Gastrocnemius medialis (tissue), 4 donors: ENCODE measurements at places on chromosomes 16 and 17.

GRCh38 chr16:52184336-52184735, 362.6 kb downstream of the TOX3 start:
- DNase-seq, result no peak

DNA sequence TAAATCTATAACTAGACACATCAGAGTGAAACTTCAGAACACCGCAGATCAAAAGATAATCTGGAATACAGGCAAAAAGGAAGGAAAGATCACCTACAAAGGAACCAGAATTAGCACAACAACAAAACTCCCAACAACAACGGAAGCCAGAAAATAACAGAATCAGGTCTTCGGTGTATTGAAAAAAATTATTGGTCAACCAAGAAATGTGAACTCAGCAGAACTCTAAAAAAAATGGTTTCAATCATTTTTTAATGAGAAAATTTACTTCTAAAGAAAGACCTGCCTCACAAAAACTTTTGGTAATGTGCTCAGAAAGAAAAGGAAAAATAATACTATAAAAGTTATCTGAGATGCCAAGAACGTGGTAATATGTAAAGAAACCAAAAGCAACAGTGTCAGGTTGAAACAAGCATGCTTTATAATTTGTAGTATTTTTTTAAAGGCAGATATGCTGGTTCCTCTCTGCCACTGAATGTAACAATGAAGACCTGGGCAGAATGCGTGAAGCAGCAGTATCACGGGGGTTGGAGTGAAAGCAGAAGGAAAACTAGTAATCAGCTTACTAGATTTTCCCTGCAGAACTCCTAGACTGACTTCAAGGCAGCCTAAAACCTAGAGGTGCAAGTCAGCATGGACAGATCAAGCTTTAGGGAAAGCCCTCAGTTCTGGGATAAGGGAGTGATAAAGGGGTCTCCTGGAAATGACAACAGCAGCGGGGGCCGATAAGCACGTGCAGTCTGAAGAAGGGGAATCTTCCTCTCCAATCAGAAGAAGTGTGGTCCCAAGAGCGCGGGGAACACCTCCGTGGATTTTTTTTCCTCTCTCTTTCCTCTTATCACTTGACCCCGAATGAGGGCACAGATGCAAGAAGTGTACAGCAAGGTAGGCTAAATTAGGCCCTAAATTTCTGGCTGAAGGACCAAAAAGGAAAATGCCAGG, 80.9 kb upstream of the TEKT1 start:
- DNase-seq, result no peak

GRCh38 chr16:54846766-54847165, 83.9 kb upstream of the IRX5 start:
- no peak for DNase-seq

DNA sequence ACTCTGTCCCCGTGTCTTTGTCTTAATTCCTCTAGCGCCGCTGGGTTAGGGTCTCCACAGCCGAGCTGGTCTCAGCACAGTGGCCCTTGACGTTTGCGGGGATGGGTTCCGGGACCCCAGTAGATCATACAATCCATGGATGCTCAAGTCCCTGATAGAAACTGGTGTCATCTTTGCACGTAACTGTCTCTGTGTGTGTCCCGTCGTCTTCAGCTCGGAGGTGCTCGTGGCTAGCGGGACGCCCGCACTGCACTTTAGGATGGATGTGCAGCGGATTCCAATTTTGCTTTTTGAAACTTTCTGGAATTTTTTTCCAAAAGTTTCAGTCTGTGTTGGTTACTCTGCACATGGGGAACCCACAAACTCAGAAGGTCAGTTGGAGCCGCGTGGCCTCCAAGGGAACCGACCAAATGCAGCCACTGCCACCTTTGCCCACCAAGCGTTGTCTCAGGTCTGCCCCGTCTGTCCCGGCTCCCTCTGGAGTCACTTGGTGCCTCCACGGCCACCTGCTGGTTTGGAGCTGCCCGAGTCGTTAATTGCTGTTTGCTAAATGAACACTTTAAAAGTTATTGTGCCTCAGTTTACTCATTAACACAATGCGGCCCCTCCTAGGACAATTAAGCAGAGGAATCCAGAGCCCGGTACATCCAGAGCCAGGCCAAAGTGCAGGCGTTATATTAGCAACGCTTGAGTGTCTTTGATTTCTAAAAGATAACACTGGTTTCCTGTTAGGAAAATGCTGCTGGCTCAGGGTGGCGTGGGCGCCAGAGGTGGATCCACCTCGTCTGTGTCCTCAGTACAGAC, 5.3 kb upstream of the DPEP1 start:
- DNase-seq, result no peak

GRCh38 chr17:16374146-16374938, 6.5 kb upstream of the UBB start:
- peak; percentile 35 for DNase-seq

GRCh38 chr17:30558686-30559545, 81.7 kb downstream of the GOSR1 start:
- no peak for DNase-seq

DNA sequence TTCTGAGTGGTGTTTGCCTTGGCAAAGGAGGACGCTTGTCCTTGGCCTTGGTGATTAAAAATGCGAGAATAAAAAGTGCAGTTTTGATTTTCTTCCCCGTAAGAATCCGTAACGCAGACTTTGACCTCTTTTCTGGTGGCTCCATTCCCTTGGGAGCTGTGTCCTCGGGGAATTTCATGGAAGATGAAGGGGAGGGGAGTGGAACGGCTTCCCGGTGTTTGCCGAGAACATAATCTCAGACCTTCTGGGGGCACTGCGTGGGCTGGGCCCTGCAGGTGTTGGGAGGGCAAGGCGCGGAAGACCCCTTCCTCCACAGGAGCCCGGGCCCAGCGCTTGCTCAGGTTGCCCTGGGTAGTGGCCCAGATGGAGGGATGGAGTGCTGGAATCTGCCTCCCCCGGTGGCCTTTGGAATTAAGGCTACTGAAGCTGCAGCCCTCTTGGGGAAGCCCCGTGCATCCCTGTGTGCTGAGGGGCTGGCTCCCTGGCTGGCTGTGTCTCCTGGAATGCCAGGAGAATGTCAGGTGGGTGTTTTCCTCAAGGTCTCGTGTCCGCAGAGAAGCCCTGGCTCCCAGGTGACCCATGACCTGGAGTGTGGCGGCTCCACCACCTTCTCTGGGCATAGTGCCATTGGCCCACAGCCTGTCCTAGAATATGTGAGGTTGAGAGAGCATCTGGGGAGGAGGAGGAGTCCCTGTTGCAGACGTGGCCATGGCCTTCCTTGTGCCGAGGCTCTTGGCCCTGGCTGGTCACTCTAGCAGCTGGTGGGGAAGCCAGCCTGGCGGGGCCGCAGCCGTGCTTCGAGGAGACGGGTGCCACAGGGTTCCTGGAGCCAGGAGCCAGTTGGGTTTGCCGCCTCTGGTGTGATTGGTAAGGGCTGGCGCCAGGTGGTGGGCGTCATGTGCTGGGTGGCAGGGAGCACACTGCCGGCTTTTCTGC, 3.1 kb downstream of the BAIAP2 start:
- DNase-seq, result no peak

DNA sequence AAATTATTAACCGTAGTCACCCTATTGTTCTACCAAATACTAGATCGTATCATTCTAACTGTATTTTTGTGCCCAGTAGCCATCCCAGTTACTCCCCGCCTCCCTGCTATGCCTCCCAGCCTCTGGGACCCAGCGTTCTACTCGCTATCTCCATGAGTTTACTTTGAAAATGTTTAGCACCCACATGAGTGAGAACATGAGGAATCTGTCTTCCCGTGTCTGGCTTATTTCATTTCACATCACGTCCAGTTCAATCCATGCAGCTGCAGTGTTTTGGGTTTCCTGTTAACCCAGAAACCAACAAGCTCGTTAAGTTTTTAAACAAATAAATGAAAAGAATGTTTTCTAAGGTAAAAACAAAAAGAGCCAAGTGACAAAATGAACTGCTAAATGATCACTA, 82.1 kb downstream of the VPS53 start:
- DNase-seq, result no peak

GRCh38 chr16:31064882-31065461, 9.1 kb downstream of the ZNF668 start:
- DNase-seq, result peak; percentile 83

GRCh38 chr17:47708312-47708863, 14.4 kb downstream of the TBKBP1 start:
- DNase-seq, result no peak

DNA sequence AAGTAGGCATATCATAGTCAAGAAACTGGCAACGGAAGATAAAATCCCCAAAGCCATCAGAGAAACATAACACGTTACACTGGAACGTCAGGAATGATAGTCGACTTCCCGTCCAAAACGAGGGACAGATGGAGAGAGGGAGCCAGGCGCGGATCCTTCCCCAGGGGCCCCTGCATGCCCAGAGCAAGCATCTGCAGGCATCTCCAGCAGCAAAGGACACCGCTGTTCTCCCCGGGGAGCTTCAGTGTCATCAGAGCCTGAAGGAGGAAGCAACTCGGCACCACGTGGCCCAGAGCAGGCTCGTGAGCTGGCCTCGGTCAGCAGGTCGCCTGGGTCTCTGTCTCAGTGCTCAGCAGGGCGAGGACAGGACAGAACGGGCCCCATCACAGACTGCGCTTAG, 50.1 kb downstream of the LMF1 start:
- peak; percentile 71 for DNase-seq

- peak; percentile 40 for DNase-seq
These were observed 7.5 kb upstream of the C16orf95 start for GRCh38 chr16:87324411-87325275.

DNA sequence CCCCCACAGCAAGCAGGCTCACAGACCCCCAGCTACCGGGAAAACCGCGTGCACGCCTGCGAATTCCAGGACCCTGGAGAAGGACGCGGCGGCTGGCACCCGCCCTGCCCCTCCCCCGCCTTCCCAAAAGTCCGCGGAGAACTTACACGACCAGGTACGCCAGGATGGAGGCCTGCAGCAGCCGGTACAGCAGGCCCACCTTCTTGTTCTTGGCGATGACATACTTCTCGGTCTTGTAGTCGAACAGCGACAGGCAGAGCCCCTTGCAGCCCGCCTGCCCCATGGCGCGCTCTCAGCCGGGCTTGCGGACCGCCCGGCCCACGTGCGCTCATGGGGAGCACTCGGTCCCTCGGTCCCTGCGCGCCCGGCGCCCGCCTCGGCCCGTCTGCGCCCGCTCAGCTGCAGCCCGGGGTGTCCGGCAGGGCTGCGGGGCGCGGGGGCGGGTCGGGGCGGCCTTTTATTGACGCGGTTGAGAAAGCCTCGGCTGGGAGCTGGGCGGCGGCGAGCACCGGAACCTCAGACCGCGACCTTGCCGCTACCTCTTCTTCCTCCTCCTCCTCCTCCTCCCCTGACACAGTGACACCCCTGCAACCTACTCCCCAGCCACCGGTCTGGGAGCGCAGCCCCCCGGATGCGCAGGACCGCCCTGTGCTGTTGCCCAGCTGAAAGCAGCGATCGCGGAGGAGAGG, at the start of gene P2RX5:
TSS of gene P2RX5 (minus strand) at position 433 of the 689 bp plus-strand sequence. CDS start at position 283, 150 bp downstream.
- DNase-seq, result no peak

- no peak for DNase-seq
These were observed 123.0 kb upstream of the DYNLRB2 start for GRCh38 chr16:80417706-80418271.

- no peak for DNase-seq
These were observed 3.6 kb downstream of the SCNN1G start for GRCh38 chr16:23186171-23186570.

GRCh38 chr16:72743011-72743761, 304.7 kb downstream of the ZFHX3 start:
- DNase-seq, result no peak

DNA sequence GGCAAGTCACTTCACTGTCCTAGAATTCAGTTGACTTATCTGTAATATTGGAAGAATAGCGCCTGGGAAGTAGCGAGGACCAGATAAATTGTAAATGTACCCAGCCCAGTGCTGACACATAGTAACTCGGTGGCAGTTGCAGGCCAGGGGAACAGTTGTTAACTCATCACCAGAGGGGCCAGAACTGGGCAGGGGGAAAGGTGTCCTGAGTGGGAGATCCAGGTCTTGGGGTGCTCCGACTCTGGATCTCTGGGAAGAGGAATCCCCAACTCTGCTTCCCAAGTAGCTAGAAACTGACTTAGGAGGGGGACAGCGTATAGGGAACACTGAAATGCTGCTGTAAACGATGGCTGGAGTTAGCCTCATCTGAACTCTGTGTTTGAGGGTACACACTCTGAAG, 23.0 kb downstream of the BCL7C start:
- DNase-seq, result no peak

GRCh38 chr17:5247621-5248020, 13.0 kb upstream of the SCIMP start:
- no peak for DNase-seq

GRCh38 chr16:70151941-70152509, 21.6 kb upstream of the CLEC18C start:
- no peak for DNase-seq

DNA sequence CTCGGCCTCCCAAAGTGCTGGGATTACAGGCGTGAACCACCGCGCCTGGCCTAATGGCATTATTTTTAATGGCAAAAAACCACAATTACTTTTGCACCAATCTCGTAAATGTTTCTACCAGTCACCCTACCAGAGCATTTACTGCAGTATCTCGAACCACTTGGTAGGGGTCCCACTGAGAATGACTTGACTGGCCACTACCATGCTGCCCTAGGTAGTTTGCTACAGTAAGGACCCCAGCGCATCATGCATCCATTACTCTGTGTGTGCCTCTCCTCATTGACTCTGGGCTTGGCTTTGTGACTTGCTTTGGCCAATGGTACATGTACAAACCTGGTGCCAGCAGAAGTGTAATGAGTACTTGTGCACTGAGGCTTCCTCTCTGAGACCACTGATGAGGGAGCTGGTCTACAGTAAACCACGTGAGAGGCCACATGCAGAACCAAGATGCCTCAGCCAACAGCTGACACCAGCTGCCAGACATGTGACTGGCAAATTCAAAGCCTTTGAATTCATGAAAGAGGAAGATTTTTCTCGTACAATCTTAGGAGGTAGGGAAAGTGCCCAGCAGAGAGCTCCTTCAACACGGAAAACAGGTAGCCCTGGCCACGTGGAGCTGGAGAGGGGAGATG, 421.7 kb upstream of the C16orf82 start:
- DNase-seq, result no peak

DNA sequence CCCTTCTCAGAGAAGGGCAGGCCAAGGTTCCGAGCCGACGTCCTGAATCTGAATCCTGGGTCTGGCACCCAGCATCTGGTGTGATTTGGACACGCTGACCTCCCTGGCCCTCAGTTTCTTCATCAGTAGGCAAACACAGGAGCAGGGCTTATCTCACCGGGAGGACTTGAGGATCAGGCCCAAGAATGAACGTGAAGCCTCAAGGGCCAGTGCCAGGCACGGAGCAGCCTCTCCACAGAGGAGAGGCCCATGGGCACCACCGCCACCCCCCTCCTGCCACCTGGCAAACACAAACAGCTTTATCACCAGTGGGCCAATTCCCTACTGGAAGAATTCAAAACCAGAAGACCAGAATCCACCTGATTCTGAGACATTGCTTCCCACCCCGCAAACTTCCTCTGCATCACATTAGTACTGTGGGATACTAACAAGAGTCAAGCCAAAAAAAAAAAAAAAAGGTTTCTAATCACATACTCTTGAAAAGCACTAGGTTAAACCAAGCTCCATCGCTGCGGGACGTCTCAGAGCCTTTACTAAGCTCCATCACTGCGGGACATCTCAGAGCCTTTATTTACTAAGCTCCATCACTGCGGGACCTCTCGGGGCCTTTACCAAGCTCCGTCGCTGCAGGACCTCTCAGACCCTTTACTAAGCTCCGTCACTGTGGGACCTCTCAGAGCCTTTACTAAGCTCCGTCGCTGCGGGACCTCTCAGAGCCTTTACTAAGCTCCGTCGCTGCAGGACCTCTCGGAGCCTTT, 68.0 kb upstream of the DOC2B start:
- DNase-seq, result no peak
